ENCODE measurements at places on chromosomes 5 and 9.

- no peak for DNase-seq
Observed at GRCh38 chr9:22060831-22061383, 51.8 kb upstream of the CDKN2B start.

GRCh38 chr5:8685704-8686103, 816.8 kb downstream of the MTRR start:
- no peak for DNase-seq

DNA sequence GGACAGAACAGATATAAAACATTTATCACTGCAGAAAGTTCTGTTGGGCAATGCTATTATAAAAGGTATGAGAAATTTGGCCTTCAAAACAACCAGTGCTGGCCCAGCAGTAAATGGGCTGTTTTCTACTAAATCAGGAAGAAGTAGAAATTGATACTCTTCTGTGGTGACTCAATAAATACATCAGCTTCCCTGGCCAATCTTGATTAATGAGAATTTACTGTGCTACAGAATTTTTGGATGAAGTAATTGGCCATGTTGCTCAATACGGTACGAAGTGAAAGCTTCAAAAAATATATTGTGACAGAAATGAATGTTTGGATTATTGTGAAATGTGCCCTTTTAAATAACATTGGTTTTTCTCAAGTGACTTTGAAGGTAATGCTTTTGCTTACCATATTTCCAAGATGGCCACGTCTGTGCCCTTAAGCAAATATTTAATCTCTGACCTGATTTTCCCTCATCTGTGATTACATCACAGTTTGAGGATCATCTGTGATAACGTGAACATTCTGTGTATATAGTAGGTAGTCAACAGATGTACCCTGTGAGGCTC, 4.2 kb downstream of the DNAJA1 start:
- DNase-seq, result no peak

DNA sequence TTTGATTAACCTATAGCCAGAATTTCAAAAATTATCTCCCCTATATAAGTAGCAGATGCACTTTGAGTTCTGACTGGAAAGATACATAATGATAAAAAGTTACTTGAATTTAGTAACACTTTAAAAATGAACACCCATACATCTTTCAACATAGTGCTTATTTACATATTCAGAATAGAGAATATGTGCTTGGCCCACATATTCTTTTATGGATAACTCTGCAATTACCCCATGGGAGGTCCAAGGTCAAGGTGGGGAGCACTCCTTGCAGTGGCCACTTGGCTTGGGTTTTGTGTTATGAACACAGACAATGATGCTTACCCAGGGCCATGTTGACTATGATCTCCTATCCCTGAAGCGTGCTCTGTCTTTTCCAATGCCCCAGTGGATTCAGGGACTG, 169.3 kb downstream of the CDC42SE2 start:
- no peak for DNase-seq

DNA sequence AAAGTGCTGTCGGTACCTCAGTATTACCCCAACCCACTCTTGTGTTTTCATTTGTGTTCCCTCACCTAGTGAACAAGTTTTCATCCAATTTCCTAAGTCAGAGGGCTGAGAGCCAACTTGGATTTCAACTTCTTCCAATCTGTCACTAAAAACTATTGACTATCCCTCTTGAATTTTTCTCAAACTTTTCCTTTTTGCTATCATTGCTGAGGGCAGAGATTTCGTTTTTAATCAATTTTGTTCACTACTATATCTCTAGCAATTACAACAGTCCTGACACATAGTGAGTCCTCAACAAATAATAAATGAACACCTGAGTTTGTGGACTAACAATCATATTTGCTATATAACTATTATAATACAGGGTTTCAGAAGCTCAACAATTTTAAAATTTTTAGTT, 29.0 kb downstream of the MEIKIN start:
- DNase-seq, result no peak

GRCh38 chr5:170753311-170753710, 30.2 kb upstream of the GABRP start:
- DNase-seq, result no peak

GRCh38 chr9:96293498-96294158, 8.3 kb downstream of the HSD17B3 start:
- no peak for DNase-seq

DNA sequence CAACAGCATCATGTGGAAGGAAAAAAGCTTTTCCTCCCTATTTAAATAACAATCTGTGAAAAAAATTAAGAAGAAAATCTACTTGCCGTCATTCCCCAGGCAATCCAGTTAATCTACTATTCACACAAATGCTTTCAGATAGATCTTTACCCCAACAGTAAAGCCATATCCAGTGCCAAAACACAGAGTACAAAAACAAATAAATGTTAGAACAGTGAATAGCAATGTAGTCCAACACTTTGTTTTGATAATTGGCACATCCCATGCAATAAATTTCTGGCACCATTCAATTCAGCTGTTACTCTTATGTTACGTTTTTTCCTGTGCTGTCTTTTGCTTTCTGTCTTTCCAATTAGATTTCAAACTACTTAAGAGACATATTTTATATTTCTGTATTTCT, 2245.5 kb upstream of the WWC1 start:
- no peak for DNase-seq

- DNase-seq, result peak; percentile 19
Observed at GRCh38 chr9:105244734-105245028, 230 bp downstream of the SLC44A1 start.

- DNase-seq, result no peak
Observed at GRCh38 chr5:93603078-93603792, 20.2 kb downstream of the NR2F1 start.

- no peak for DNase-seq
Observed at GRCh38 chr9:91379426-91379825, 17.7 kb upstream of the AUH start.

DNA sequence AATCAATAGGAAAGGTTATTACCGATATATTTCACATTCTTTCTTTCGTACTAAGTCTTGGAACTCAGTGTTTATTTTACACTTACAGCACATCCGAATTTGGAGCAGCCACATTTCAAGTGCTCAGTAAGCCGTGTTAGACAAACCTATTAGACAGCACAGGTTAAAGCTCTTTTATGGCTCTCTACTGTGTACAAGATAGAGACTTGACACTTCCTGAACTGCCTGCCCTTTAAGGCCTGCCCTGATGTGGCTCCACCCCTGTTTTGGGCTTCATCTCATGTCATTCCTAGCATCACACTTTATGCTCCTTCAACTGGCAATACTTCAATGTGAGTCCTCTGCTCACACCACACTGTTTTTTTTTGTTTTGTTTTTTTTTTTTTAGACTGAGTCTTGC, 23.5 kb upstream of the SUSD1 start:
- DNase-seq, result no peak

GRCh38 chr5:171721464-171721863, 64.2 kb upstream of the SMIM23 start:
- DNase-seq, result no peak

GRCh38 chr5:76689321-76690036, 26.4 kb upstream of the F2R start:
- DNase-seq, result no peak

DNA sequence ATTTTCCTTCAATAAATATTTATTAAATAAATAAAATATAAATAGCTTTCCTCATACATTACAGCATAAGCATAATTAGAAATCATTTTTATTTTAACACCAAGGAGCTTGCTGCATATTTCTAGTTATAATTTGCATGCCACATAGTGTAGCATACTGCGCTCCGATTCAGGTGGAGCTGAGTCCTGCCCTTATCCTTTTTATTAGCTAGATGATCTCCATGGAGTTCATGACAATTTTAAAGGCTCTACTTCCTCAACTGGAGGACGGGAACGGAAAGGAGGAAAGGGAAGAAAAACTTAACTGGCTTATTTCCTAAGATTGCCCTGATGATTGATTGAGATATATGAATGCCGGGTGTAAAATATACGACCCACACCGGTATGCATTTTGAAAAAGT, 385.2 kb downstream of the PLK2 start:
- DNase-seq, result no peak

GRCh38 chr5:80632700-80633099, 21.8 kb upstream of the MSH3 start:
- no peak for DNase-seq

DNA sequence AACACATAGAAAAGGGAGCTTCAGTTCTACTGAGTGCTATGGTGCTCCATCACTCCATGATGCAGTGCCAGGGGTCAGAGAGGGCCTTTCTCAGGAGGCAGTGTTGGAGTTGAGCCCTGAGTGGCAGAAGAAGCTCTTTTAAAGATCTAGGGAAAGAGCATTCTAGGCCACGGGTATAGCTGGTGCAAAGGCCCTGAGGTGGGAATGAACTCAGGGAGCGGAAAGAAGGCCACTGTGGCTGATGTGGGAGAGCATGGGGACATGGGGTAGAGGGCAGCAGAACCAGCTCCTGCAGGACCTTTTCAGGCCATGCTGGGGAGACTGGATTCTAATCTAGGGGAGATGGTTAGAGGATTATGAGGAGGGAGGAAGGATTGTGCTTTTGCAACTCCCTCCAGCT, 9.9 kb downstream of the PSD2 start:
- DNase-seq, result no peak

- no peak for DNase-seq
Observed at GRCh38 chr5:39376293-39376714, 12.0 kb upstream of the C9 start.

DNA sequence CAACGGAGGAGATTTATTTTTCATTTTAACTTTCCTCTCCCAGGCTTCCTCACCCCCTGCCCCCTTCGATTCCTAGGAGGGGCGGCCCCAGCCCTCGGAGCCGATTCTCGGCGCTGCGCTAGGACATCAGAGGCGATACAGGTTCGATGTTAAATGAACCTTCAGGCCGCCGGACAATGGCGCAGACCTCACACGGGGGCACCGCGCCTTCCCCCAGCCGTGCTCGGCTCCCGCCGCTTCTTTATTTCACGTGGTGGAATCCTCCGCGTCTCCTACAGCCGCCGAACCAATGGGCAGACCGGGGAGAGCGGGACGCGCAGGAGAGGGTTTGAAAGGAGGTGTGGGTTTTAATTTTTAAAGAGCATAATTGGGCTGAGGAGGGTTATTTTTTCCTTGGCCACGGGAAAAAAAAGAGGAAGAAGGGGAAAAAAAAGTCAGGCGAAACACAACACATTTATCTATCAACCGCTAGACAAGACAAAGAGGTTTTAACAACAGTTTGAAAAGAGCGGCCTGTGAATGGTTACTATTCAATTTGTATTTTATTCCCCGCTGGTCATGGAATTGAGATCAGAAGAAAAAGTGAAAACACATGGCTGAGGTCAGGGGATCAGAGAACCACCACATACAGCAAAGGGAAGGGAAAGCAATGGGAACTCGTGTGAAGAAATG, 126.8 kb downstream of the TMEM174 start:
- no peak for DNase-seq

- no peak for DNase-seq
Observed at GRCh38 chr5:137563646-137564397, 64.7 kb upstream of the SPOCK1 start.

- DNase-seq, result no peak
Observed at GRCh38 chr9:123868002-123868401, 61.9 kb downstream of the DENND1A start.

GRCh38 chr5:44935262-44935661, 126.5 kb downstream of the MRPS30 start:
- no peak for DNase-seq

DNA sequence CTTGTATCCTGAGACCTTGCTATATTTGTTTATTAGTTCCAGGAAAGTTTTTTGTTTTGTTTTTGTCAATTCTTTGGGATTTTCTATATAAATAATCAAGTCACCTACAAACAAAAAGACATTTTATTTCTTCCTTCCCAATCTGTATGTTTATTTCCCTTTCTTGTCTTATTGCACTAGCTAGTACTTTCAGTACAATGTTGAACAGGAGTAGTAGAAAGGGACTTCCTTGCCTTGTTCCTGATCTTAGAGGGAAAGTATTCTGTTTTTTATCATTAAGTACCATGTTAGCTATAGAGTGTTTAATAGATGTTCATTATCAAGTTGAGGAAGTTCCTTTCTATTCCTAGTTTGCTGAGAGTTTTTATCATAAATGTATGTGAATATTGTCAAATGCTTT, 119.5 kb upstream of the TLE4 start:
- DNase-seq, result no peak

- no peak for DNase-seq
Observed at GRCh38 chr5:143229896-143230675, 173.4 kb downstream of the NR3C1 start.

GRCh38 chr9:36250079-36250478, 8.2 kb downstream of the GNE start:
- no peak for DNase-seq

DNA sequence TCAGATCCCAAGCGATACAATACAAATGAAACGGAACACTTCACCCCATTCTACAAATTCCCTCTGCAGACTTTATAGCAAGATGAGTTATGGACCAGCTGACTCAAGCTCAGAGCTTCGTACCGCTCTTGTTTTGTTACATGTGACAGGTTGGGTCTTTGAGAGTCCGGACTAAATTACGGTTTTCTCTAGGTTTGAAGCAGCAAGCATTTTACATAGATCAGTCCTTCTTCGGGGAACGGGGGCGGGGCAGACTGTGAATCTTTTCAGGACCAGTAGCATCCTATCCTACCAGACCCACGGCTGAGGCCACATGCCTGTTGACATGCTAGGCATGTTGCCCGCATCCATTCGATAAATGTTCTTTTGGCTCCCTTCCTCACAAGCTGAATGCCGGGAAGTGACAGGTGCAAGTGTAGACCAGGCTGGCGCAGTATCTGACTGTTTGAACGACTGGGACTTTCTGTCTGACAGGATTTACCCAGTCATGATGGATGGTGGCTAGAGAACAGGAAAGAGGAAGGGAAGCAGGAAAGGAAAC, 811.0 kb upstream of the GRAMD2B start:
- no peak for DNase-seq

DNA sequence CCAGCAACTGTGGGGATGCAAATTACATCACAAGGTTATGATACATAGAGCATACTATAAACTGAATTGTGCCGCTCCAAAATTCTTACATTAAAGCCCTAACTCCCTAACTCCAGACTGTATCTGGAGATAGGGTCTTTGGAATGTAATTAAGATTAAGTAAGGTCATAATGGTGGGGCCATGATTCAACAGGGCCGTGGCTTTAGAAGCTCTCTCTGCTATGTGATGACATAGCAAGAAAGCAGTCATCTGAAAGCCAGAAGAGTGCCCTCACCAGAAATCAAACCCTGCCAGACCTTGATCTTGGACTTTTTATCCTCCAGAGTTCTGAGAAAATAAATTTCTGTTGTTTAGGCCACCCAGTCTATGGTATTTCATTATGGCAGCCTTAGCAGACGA, 123.9 kb downstream of the FBXL17 start:
- no peak for DNase-seq

- no peak for DNase-seq
Observed at GRCh38 chr5:91228188-91228587, 154.9 kb downstream of the ARRDC3 start.

DNA sequence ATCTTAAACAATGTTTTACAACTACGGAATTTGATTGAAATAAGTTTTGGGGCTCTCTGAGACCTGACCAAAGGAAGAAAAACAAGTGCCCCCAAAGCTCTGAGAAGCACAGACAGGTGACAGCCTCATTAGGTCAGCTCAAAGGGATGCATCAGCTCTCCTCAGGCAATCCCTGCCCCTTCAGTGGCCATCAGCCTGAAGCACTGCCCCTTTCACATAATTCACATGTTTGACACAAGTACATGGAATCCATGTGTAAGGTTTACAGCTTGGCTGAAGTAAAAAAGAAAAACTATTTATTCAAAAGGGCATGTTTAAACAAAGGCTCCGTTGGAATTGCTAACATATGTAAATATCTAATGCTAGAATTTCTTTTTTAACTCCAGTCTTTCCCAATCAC, 56.3 kb downstream of the TSSK1B start:
- DNase-seq, result no peak

All from activated naive CD8-positive, alpha-beta T cell treated with anti-CD3 and anti-CD28 coated beads, Interleukin-2, amount 50 U/mL, for 16 hours (primary cell).